ENCODE measurements at places on chromosomes 2 and 18.

- no peak for DNase-seq
These were observed 37.7 kb upstream of the CTDP1 start for GRCh38 chr18:79641722-79642497.

GRCh38 chr2:159279700-159280099 is 6.8 kb downstream of the WDSUB1 start:
- no peak for DNase-seq

DNA sequence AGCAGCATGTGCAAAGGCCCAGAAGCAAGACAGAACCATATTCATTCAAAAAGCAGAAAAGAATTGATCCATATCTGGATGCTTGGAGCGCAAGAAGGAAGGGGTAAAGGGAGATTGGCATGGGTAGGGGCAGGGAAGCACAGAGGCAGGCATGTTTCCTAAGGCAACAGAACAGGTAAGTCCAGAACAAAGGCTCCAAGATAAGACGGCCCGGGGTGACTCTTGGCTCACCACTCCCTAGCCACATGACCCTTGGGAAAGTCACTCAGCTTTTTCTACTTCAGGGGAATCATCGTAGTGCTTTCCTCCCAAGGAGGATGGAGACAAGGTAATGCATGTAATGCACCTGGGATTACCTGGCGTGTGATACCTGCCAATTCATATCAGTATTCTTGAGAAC is 37.7 kb upstream of the ST3GAL5 start:
- DNase-seq, result no peak

DNA sequence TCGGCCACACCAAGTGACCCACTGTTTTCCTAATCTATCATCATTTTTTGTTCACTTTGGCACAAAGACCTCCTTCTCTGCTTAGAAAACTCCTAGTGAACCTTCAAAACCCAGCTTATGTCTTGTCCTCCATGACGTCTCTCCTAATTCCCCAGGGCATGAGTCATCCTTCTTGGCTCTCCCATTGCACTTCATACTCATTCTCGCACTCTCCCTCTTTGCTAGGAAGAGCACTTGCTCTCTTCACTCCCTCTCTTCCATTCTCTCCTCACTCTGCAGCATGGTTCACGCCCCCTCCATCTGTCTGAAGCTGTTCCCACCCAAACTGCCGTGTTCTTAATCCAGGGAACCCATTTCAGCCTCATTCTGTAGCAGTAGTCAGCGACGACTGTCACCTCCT is 103.9 kb downstream of the MRO start:
- DNase-seq, result no peak

DNA sequence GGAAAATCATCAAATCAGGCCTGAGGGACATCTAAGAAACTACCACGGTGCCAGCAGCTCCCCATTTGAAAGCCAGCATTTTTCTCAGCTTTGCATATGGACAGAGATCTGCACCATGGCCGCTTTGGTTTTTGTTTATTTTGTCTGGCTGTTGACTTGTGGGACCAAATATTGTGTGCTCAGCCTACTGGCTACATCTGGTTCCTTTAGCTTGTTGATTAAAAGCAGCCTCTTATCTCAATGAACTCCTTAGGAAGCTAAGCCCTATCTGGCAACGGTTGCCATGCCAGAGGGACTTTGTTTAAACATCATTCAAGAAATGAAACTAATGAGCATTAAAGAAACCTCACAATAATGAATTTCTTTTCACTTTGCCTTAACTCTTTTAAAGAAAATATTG is 32.4 kb upstream of the CCDC150 start:
- no peak for DNase-seq

DNA sequence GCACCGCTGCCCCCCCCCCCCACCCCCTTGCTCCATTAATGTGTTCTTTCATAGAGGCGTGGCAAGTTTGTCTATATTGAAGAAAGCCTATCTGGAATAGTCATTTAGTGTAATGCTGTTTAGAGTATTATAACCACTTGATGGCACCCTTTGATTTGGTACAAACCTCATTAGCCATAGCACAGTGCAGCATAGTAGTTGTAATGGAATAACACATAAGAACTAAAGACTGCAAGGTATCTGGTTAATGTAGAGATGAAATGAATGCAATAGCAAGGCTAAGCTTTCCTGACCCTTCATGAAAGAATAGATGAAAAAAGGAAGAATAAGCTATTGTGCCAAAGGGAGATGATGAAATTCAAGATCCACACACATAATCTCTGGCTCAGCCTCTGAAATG is 81.9 kb downstream of the EHBP1 start:
- DNase-seq, result no peak
